ENCODE measurements at places on chromosomes 4 and X.

- DNase-seq, result no peak
Observed at GRCh38 chrX:34270434-34270833, 138.3 kb upstream of the FAM47A start.

GRCh38 chr4:173486714-173487392 lies 43.2 kb downstream of the HAND2 start:
- DNase-seq, result no peak

DNA sequence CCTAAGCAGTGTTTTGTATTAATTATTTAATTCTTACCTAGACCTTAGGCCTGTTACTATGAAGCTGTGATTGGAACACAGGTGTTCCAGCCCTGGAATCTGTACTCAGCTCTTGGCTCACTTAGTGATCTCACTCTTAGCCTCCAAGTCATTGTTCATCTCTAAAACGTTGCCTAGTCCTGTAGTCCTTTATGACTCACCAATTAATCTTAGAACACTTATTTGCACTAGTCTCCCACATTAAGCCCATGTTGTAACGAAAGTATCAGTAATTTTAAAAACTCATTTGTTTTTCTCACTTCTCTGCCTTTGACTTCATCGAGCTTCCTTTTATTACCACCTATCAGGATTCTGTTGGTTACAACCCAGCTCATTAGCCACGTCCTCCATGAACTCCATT lies 1224.7 kb upstream of the TENM3 start:
- DNase-seq, result no peak

- DNase-seq, result no peak
Observed at GRCh38 chrX:108029928-108030711, 14.7 kb upstream of the VSIG1 start.

DNA sequence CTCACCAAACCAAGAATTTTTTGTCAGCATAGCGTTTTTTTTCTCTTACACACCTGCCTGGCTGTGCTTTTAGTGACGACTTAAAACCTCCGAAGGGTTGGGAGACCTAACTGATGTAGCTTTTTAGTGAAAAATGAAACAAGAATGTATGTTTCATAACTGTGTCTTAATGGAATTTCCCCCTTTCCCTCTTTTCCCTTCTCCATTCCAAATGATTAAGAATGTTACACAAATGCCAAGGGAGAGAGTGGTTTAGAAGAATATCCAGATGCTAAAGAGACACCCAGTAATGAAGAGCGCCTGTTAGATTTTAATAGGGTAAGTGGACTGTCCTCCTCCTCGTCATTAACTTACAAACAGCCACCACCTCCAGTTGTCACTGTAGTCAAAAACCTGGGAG lies 33.2 kb upstream of the TBC1D14 start:
- DNase-seq, result peak; percentile 85
